ENCODE measurements at places on chromosomes 7 and 10.

DNA sequence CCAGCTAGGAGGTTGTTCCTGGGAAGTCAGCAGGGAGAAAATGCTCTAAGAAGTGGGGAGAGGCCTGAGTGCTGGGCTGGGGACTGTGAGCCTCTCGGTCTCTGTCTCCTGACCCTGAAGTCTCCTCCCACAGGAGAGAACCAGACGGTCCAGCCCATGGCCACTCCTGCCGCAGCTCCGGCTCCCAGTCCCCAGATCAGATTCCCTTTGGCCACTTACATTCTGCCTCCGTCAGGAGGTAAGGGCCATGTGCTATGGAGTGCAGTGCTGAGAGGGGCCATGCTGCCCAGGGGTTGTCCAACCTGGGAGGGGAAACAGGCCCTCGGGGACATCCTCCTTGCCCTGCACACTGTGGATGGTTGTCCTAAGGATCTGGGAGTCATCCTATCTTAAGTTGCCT, 21.3 kb upstream of the ZNF467 start:
- DNase-seq: no peak

- no peak for DNase-seq
Observed at GRCh38 chr7:140276001-140276400, 99.2 kb upstream of the KDM7A start.

DNA sequence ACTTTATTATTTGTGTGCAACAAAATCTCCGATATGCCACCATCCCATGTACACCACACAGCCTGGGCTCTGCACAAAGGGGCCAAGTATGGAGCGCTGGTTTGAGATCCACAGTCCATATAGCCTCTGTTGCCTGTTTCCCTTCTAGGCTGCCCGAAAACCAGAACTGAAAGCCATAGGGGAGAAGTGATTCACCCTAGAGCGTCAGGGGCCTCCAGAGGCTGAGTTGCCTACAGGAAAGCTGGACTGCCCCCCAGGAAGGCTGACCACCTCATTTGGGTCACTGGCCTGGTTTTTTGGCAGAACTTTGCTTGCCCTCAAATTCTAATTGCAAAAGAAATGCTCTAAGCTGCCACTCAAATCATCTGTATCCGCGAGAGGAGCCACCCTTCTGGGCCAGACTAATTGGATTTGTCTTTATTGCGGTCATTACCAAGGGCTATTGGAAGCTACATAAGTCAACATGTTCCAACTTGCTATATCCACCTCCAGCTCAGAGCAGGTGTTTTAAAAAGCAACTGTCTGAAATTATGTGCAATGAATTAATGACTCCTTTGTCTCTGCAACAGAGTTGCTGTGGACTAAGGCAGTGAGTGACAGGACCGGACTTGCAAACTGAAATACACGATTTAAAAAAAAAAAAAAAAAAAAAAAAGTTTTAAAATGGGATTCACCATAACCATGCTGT, 28.3 kb upstream of the FRMD4A start:
- no peak for DNase-seq

GRCh38 chr7:77455321-77455720, 39.2 kb upstream of the GSAP start:
- DNase-seq: no peak
